ENCODE measurements at places on chromosomes 5 and 9.

DNA sequence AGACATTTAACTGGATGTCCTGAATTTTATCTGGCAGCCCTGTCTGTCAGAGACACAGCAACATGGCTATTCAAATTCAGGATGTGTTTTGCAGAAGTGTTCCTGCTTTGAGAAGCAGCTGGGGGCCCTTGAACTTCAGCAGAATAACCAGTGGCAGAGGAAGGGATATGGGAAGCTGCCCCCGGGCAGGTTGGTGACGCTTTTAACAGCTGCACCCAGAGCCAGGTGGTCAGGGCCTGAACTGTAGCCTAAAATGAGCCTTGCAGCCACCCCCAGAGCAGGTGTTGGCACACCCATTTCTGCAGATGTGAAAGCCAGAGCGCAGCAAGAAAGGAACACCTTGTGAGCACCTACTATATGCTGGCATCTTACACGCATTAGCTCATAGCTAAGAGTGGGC, 128.7 kb upstream of the BOD1 start:
- no peak for DNase-seq

DNA sequence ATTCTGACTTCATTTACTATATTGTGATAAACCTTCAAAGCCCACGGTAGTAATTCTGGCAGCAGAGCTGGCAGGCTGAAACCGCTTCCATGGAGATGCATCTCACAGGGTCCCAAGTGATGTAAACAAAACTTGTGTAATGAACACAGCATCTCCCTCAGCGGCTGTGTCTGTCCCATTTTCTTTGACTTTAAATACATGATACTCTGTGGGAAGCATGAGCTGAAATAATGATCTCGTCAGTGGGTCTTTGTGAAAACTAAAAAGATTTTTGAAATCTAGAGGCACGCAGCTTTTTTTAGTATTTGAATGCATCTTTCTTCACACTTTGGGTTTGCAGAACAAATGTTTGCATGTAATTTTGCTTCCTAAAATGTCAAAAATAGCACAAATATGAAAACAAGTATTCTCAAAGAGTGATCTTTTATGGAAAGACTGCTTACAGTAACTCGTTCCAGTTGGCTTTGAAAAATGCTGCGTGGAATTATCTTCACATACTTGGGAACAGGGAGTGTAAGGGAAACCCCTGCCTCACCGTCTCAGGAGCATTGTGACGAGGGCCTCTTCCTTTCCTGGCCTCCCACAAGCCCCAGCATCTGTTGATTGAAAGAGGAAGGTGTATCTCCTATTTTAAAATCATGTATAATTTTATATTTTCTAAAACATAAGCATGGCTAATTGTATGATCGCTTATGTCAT, 18.1 kb upstream of the LPCAT1 start:
- no peak for DNase-seq

DNA sequence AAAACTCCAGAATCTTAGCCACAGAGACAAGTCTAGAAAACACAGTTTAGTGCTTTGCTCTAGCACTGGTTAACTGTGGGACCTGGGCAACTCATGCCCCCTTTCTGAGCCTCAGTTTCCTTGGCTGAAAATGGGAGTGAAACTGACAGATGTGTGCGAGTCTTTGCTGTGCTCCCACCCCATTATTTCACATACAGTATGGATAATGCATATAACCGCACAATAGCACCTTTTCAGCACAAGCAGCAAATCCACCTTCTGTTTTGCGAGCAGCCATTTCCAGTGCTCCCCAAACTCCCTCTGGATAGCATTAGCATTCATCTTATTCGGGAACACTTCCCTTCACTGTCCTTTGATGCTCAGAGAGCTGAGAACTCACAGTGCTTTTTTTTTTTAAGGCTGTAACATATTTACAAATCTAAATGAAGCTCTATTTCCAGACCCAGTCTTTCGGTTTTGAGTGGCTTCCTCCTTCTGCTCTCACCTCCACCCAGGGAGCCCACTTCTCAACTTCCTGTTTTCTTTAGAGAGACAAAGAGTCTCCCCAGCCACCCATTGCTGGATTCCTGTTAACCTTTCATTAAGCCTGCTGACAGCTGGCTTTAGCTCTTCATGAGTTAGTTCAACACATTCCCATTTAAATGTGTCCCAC, 49.2 kb downstream of the TIMD4 start:
- DNase-seq = no peak

DNA sequence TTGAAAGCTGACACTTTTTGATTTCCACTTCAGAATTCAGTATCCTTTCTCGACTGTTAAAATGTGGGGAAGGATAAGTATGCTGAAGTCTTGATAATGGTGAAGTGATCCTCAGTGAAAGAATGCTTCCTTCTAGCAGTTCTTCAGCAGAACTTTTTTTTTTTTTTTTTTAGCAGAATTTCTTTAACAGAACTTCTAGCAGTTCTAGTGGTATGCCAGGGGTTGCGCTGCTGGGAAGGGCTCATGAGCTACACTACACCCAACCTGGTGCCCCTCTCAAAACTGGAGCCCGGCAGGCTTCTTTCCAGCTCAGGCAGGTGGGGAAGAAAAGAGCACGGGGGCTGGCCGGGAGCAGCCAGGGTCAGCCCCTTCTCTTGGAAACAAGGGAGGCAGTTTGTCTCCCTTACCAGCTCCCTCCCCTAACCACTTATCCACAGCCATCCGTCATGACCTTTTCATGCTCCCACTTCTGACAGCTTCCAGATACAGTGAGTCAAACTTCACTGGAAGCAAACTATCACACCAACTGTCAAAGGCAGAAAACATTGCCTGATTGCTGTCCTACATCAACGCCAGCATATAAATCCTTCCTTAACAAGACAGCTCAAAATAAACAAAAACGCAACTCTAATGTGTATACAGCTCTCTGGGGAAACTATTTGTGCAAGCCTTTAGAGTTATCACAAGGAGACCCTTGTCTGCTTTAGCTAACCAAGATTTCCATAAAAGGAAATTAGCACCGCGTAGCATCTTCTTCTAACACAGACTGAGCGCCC, 211.5 kb downstream of the GAPVD1 start:
- DNase-seq = no peak

- no peak for DNase-seq
Measured at GRCh38 chr9:111039231-111039906, 1.1 kb upstream of the LPAR1 start.

DNA sequence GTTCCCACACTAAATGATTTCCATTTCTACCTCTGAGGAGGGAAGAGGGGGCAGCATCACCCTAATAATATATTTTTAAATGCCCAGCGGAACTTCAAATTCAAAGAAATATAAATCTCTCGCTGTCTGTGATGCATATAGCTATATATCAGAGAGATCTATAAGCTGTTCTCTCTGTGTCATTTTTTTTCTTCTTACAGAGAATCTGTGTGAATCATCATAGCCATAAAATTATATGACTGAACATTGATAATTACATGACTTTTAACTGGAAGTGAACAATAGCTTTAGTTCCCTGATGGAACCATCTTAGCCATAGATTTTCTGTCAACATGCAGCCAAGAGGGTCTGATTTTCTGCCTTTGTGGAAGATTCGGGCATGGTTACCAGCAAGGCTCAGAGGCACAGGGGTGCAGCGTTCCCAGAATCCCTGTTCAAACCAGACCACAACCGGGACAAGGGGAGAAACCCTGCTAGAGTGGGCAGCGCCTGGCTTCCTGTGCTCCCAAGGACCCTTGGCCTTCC, 93.7 kb upstream of the OSMR start:
- no peak for DNase-seq

DNA sequence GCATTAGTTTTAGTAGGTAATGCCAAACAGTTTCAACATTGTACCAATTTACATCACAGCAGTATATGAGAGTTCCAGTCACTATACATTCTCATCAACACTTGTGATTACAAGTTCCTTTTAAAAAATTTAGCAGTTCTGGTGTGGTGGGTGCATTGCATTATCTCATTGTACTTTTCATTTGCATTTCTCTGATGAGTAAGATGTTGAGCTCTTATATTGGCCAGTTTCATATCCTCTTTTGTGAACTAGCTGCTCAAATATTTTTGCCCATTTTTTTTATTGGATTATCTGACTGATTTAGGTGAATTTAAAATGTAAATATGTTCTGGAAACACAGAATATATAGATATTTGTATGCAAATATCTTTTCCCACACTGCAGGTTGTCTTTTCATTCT, 160.9 kb upstream of the NR3C1 start:
- DNase-seq = no peak

DNA sequence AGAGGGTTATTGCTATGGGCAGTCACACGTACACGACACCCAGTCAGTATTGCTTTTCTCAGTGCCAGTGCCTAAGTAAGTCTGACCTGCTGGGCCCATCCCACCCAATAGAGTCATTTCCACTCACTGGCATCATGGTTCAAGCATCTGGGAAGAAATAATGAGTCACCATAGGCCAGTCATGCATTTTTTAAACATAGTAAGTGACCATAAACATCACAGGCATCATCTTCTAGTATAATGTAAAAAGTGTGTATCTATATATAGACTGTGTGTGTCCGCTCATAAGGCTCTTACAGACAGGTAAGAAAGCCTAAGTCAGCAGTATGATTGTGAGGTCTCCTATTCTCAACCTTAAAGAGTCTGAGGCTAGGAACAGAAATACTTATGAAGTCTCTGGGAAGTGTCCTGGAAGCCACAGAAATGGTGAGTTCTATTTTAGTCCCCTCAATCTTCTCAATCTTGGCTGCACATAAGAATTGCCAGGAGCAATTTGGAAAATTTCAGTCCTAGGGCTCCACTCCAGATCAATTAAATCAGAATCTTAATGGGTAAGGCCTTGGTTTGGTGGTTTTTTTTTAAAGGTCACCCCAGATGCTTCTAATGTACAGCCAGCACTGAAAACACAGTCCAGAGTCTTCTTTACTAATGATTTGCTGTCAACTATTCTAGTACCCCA, 65.2 kb downstream of the ZNF366 start:
- DNase-seq = no peak

GRCh38 chr5:9348401-9348996, 197.4 kb downstream of the SEMA5A start:
- no peak for DNase-seq

GRCh38 chr9:19492775-19493173, 84.0 kb downstream of the ACER2 start:
- DNase-seq = no peak

DNA sequence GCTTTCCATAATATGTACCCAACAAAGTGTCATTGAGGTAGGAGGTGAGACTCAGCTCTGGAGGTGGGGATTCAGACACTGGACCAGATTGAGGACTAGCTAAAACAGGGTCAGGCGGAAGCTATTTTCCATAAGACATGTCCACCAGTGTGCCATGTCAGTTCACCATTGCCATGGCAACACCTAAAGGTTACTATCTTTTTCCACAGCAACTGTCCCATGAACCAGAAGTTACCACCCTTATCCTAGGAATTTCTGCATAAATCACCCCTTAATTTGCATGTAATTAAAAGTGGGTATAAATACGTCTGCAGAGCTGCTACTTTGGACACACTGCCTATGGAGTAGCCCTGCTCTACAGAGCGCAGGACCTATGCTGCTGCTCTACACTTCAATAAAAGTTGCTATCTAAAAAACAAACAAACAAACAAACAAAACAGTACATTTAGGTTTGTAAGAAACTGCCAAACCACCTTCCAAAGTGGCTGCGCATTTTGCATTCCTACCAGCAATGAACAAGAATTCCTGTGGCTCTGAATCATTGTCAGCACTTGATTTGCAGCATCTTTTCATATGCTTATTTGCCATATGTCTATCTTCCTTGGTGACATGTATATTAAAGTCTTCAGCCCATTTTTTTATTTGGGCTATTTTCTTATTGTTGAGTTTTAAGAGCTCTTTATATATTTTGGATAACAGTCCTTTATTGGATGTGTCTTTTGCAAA, 18.0 kb upstream of the TRIM32 start:
- no peak for DNase-seq

- DNase-seq = no peak
Measured at GRCh38 chr9:7186175-7186574, 428.4 kb downstream of the KDM4C start.

DNA sequence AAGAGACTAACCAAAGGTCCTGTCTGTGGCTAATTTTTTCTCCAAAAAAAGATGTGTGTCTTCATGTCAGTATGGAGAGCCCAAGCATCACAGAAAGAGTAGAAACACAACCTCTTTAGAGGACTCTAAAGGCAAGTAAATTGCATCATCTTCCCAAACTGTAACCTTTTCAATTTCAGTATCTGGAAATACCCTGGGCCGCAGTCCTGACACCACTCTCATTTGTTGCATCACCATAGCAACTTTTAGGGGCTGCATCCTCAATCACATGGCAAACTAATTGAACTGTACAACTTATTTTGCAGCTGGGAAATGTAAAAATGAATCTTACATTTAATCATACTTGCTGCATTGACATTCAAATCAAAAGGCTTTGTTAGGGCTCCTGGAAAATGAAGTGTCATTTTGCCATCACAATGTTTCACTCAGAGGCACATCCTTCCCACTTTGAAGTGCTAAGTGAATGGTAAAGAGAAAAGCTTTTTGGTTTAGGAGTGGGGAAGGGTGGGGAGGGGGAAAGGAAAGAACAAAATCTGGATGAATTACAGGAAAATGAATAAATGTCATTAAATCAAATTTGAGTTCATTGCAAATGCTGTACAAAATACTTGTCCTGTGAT, 60.6 kb upstream of the GRIA1 start:
- DNase-seq = no peak

GRCh38 chr9:115746496-115746895, 407.1 kb upstream of the PAPPA start:
- no peak for DNase-seq

- no peak for DNase-seq
Measured at GRCh38 chr9:100014846-100015245, 84.0 kb downstream of the ERP44 start.

GRCh38 chr5:11013793-11014192, 252.8 kb upstream of the DAP start:
- DNase-seq = no peak

- DNase-seq = no peak
Measured at GRCh38 chr9:108207561-108208165, 648.1 kb downstream of the ACTL7B start.

GRCh38 chr5:150347003-150347402, 10.5 kb upstream of the TCOF1 start:
- DNase-seq = no peak

DNA sequence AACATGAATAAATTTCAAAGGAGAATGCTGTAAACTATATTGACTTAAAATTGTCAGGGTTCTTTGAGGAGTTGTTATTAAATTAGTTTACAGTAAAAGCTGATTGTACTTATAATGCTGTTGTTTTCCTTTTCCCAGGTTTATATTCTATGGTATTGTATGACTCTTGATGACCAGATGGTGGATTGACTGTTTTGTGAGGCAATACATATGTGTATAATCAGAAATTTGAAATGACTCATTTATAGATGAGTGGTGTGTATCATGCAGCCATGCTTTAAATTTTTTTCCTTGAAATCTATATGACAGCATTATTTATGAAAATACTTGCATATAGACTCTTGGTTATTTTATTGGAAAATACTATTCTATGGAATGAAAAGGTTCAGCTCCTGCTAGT, 195.3 kb downstream of the CNTLN start:
- no peak for DNase-seq

Data from activated effector memory CD4-positive, alpha-beta T cell treated with Interleukin-2 at 50 U/mL for 16 hours (primary cell).